ENCODE measurements at places on chromosomes 13 and 19.

DNA sequence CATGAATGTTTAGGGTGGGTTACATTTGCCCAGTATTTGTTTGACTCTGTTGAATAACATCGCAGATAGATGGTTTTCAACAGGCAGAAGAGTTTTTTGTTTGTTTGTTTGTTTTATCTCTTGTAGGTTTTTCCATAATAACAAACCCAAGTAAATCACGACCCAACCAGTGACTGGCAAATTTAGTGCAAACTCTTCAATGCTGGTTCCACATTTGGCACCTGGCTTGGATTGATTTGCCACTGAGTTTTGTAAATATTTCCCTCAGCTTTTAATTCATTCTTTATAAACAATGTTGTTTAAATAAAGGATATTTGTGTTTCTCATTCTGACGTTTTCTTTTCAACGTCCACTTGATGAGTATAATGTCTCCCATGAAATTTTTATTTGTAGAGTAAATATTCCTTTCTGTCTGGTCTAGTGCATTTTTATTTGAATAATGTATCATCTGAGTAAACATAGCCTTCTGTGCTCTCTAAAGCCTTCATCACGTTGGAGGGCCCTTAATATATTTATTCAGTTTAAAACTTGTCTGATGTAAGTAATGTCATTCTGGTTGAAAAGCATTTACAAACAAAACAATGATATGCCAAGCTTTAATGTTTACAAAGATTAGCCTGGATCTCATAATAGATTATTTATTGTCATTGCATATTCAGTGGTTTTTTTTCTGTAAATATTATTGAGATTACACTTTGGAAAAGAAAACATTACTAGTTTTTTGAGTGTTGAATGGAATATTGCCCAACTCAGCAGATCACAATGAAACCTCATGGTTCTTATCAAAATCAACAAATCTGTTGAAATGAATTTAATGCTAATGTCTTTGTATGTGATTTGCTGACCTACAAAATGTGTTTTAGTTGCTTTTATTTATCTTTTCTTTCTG lies 90.4 kb upstream of the PEG3 start:
- DNase-seq: no peak

DNA sequence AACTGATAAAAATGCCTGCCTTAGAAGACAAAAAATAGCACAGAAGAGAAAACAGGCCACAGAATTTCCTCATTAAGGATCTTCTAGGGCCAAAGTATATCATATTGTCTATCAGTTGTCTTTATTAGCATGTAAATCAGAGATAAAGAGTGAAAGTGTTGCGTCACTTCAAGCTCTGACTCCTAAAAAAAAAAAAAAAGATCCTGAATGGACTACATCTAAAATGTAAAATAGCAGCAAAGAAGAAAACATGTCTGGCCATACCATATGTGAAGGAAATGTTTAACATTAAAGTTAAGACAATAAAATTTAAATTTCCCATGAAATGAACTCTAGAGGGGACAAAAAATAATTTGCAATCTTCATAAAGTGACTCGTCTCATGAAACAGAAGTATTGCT lies 237.4 kb downstream of the PCDH9 start:
- no peak for DNase-seq

DNA sequence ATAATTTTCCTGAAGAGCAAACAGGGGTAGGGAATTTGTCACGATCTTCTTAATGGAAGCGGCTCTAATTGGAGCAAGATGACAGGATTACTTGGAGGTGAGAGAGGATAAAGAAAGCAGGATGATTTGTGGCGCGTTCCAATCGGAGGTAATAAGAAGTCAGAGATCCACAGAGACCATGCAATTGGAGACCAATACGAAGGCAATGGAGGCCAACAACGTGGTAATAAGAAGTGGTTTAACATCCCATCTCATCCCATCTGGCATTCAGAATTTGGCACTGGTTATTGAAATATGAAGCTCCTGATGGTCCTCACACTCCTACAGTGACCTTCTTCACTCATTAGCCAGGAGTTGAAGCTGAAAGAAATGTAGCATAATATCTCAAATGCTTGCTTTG lies 130.6 kb downstream of the DLEU7 start:
- DNase-seq: no peak

DNA sequence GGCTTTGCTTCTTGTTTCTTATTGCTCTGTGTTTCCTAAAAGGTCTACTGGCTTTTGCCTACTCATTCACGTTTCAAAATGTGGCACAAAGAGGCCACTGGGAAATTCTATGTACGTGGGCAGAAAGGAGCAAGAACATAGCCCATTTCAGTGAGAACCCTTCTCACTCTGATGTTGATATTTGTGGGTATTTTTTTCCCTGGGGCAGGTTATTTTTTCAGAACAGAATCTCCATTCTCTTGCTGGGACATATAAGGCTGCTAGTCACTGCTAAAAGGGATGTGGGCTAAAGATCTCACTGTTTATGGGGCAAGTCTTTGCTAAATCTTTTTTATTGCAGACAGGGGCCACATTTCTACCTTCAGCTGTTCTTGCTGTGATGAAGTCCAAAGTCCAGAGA lies 27.1 kb downstream of the EDNRB start:
- no peak for DNase-seq

DNA sequence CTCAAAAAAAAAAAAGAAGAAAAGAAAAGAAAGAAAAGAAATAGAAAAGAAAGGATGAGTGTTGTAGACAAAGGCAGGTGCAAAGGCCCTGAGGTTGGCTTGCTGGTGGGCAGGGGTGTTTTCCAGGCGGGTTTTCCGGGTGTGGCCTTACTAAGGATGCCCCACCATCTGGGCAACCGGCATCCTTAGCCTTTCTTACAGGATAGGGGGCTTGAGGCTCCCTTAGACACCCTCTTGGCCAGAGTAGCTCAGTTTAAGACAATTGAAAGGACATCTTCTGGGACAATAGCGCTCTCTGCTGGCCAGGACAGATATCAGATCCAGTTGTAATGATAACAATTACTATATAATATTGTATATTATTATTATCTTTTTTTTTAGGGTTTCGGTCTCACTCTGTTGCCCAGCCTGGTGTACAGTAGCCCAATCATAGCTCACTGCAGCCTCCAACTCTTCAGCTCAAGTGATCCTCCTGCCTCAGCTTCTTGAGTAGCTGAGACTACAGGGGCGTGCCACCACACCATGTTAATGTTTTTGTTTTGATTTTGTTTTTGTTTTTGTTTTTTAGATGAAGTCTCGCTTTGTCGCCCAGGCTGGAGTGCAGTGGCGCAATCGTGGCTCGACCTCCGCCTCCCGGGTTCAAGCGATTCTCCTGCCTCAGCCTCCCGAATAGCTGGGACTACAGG lies 1.4 kb upstream of the QTRT1 start:
- peak; percentile 67 for DNase-seq

DNA sequence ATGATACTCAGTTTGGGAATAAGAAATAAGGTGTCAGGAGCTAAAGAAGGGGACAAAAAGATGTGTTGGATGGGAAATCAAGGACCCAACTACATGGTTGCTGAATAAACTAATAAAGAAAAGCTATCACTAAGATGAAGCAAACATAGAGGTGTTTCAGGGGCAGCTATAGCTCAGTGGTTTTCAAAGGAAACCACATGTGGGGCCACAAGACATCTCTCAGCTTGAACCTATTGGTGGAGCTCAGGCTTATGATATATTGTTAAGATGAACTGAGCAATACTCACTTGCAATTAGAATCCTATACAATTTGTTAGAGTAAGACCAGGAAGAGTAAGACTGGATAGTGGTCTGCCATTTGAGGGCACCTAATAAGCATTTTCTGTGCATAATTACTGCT lies 45.1 kb upstream of the SPRY2 start:
- no peak for DNase-seq

- no peak for DNase-seq
Measured at GRCh38 chr19:18392417-18392816, 5.0 kb downstream of the LRRC25 start.

DNA sequence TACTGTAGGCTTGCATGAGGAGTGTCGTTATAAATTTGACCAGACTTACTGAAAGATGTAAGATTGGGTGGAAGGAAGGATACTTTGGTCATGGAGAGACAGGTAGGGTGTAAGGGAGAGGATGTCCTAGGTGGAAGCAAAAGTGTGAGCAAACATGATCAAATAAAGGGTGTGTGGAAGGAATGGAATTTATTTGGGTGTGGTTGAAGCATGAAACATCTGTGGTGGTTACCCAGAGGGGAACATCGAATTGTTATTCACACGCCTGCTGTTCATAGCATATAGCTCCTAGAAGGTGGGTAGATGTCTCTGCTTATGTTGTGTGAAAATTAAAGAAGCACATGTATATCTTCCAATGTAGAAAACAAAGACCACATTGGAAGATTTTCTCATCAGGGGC lies 157.7 kb downstream of the ATP8A2 start:
- no peak for DNase-seq

- no peak for DNase-seq
Measured at GRCh38 chr13:36921631-36922301, 1.7 kb upstream of the SMAD9 start.

DNA sequence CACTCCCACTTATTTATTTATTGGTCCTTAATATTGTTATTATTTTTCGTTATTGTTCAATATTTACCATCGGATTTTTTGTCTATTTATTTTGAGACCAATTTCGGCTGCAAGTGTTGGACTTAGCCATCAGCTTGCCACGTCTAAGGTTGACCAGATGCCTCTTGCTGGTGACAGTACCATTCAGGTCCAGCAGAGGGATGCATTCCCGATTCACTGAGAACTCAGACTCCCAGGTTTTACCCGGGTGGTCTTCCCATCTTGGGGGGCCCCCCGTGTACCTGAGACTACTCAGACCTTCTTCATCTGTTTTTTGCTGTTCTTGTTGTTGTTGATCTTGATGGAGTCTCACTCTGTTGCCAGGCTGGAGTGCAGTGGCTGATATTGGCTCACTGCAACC lies 1435.2 kb downstream of the UQCRFS1 start:
- peak; percentile 21 for DNase-seq

- DNase-seq: no peak
Measured at GRCh38 chr19:7505288-7505681, 10.6 kb upstream of the ZNF358 start.

DNA sequence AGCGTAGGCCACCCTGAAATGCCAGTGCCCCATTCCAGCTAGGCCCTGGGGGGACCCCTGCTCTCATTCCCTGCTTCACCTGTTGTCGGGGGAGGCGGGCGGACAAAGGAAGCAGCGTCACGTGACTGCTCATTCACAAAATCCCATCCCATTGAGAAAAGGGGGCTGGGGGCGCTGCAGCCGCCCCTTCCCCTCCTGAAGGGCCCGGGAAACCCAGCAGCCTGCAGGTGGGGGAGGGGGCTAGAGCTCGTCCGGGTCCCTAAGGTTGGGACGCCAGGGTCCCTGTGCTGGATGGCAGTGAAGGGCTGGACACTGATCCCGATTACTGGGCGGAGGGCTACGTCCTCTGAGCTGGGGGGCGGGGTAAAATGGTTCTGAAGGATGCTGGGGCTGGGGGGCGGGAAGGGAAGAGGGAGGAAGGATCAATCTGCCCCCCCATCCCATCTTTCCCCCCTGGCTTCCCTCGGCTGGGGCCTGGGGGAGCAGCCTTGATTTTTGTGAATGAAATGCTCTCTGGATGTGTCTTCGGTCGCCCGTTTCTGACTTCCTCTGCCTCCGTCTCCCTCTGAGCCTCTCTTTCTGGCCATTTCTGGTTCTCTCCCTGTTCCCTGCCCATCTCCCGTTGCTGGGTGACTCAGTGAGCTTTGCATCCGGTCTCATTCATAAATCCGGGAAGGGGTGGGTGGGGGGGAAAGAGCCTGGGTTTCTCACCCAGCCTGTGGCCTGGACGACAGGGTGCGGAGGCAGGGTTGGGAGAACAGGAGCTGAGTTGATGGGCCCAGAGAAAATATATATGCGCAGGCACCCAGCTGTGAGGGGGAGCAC lies 816 bp downstream of the SPRED3 start:
- peak; percentile 66 for DNase-seq

- no peak for DNase-seq
Measured at GRCh38 chr13:38013676-38014075, 144.1 kb upstream of the TRPC4 start.

- no peak for DNase-seq
Measured at GRCh38 chr13:70027551-70027950, 80.1 kb upstream of the ATXN8OS start.

Data from SJCRH30 (cell line).